ENCODE measurements at places on chromosomes 6 and 20. TPM values are rescaled to one million over a fixed set of nuclear protein-coding genes. Genes with fewer than 3 reads are reported as not detected.

DNA sequence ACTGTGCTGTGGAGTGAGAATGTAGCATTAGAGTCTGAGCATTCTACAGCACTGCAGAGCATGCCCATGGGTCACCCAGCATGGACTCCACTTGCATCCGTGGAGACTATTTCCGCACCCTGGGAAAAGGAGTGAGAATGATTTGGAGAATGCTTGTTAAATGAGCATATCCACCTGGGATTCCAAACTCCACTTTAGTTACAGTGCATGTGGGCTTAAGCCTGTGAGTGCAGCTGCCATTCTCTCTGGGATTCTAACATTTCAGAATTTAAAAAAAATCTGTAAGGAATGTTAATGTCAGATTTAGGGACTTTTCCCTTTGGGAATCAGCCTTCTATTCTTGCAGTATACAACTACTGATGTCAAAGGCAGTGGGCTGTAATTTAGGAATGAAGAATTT, 33.4 kb downstream of the KIF25 start:
- no peak for DNase-seq

GRCh38 chr6:2918936-2919335, 15.8 kb upstream of the SERPINB9 start:
- no peak for DNase-seq

DNA sequence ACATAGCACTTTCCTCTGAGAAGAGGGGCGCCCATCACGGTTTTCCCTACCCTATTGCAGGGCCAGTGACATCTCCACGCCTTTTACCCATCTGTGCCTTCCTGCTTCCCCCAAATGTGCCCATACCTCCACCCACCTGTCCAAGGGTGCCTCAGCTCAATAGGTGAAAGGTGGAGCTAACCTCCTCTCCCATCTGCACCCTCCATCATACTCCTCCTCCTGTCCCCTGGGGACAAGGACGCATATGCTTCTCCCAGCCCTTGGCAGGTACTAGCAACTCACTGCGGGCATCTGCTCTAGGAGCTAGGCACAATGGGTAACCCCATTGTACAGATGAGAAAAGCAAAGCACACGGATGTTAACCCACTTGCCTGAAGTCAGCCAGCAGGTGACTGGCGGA, 62.8 kb downstream of the STK35 start:
- no peak for DNase-seq

DNA sequence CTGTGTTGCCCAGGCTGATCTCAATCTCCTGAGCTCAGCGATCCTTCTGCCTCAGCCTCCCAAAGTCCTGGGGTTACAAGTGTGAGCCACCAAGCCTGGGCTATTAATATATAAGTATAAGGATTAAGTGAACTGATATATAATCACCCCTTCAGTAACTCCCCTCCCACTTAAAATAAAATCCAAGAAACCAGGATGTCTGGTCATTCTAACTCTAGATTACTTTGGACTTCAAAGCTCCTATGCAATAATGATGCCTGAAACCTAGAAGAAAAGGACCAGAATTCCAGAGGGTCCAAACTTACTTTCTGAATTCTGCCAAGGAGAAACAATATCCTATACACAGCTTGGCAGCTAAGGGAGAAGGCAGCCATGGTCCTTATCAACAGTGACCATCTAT, 206.8 kb upstream of the ZNF217 start:
- no peak for DNase-seq

The MATN4 gene
- total RNA-seq, result not detected

GRCh38 chr6:67431076-67431475, 1204.0 kb upstream of the ADGRB3 start:
- no peak for DNase-seq

DNA sequence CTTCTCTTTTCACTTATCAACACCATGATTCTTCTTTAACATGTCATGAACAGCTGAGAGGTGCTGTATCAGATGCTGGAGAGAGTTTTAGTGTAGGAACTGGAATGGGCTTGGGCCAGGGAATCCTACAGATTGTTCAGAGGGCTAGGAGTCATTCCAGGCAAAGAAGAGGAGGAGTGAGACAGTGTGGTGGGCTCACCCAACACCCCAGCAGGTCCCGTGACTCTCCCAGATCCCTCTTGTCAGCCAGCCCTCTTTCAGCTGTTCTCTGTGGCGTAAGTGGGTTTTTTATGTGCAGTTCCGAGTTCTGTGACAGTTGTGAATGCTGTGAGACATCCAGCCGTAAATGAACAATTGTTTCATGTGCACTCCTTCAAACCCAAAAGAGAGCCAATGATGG, 31.4 kb upstream of the CEP162 start:
- no peak for DNase-seq
